ENCODE measurements at places on chromosomes 3 and 15.
A peak's percentile ranks its signal among the peaks of the same experiment; 100 is the strongest.

GRCh38 chr15:59371458-59372351 lies 966 bp downstream of the MYO1E start:
- ATAC-seq: peak; percentile 40

- ATAC-seq: no peak
These were observed 11.3 kb upstream of the KAT2B start for GRCh38 chr3:20028905-20029331.

GRCh38 chr3:53166781-53167291 lies 5.8 kb downstream of the PRKCD start:
- ATAC-seq: peak; percentile 71

- ATAC-seq: peak; percentile 27
These were observed 103.3 kb upstream of the PRR23E start for GRCh38 chr3:127089486-127090145.

DNA sequence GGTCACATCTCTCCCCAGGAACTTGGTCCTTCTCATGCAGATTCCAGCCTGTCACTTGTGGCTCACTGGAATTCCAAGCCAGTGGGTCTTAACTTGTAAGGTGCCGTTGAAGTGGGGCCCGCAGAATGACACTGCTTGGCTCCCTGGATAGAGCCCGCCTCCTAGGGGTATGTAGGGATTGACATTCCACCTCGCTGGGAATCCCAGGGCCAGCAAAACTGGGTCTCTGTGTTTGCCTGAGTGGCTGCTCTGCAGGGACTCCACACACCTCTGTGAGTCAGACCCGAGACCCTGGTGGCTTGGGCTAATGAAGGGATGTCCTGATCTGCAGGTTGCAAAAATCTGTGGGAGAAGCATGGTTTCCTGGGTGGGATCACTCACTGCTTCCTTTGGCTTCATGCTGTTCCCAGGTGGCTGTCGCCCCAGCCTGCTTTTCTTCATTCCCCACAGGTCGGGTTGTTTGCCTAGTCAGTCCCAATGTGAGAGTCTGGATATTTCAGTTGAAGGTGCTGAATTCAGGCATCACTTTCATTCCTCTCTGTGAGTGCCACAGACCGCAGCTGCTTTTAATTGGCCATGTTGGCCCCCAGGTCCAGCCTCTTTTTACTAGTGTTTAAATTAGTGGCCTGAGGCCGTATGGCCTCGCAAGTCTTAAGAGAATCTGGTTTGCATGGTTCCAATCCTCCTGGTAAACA lies 156.0 kb upstream of the TRIM42 start:
- ATAC-seq: no peak
